Fibroblast of upper back skin (primary cell): ENCODE measurements at places on chromosomes 3 and 15.

DNA sequence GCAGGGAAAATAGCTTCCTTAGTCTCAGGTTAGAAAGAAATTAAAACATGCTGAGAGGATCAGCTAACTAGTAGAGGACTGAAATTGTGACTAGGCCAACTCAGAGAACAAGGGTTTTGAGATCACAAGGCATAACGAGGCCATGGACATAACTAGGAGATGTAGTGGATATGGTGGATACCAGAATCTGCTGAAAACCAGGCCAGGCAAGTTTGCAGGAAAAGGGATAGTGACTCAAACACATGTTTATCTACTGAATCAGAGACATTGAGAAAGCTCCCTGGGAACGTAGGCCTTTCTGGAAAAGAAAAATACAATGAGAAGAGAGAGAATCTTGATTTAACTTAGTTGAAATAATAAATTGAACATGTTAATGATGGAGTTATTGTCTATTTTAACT is 326.5 kb upstream of the GBE1 start:
- DNase-seq, result peak; percentile 85

- no peak for DNase-seq
Measured at GRCh38 chr3:25662736-25663320, 1.9 kb downstream of the TOP2B start.

- DNase-seq, result no peak
Measured at GRCh38 chr3:49018707-49019006, 277 bp upstream of the DALRD3 start.

DNA sequence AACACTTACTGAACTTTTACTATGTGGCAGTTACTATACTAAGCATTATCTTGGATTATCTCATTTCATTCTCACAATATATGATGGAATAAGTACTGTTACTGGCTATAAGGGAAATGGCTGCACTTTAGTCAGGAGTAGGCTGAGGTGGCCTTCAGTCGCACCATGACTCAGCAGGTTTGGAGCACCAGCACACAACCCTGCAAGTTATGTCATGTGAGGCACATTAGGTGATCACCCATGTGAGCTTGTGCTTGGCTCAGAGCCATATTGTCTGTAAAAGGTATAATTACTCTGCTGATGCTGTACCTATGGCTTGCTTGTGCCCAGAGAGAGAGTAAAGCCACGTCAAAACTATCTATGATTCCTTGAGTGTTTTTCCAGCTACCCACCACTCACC is 54.1 kb upstream of the TIPARP start:
- DNase-seq, result no peak

DNA sequence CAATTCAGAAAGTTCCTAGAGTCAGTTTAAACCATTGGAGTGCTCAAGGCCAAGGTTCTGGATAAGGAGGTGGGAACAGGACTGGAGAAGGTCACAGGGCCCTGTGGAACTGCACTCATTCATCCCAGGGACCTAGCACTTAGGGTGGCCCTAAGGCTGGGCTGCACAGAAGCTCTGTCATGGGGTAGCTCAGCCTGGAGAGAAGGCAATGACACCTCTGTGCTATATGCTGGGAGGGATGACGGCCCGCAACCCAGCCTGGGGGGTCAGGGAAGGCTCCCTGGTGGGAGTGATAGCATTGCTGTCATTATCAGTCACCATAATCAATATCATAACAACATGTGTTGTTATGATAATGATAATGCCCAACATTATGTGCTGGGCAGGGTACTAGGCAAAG is 13.4 kb downstream of the RBP1 start:
- DNase-seq, result no peak

DNA sequence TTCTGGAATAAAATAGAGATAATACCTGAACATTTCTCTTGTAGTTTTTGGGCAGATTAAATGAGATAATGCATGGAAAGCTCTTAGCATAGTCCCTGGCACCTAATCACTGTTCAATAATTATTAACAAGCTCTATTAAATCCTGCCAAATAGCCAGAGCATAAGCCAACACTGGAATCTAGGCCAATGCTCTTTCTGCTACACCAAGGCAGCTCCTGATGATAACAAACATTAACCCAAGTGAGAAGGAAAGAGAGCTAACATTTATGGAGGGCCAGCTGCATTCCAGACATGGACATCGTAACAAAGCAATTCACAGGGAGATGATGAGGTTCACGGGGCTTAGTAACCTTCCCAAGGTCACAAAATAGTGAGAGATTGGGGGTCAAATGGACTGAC is 23.3 kb downstream of the LARP6 start:
- no peak for DNase-seq

DNA sequence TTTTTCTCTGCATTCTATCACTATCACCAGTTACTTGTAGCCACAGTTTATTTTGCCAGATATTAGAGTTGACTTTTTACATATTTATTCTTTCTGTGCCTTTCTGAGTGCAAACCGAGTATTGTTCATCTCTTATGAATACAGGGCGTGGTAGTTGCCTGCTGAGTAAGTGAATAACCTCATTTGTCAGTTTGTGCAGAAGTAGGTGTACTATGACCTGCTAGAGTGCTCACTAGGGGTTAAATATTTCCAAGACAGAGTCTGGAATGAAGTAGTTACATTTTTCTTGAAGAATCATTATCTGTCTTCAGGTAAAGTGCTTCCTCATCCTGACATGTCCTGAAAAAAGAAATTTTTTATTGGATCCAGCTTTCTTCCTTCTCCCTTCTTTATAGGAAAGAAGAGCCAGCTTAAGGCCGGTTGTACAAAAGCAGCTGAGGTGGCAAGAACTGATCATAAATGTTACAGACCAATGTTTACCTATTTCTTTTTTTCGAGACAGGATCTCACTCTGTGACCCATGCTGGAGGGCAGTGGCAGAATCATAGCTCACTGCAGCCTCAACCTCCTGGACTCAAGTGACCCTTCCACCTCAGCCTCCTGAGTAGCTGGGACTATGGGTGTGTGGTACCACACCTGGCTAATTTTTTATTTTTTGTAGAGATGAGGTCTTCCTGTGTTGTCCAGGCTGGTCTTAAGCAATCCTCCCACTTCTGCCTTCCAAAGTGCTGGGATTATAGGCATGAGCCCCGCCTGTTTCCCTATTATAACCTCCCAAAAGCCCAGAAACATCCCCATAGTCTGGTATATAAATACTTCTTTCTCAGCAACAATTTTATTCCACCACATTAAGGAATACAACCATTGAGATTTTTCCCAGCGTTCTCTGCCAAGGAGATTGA is 182.5 kb downstream of the TPRG1 start:
- DNase-seq, result no peak

- DNase-seq, result peak; percentile 40
Measured at GRCh38 chr15:38267421-38268022, 14.9 kb downstream of the SPRED1 start.

DNA sequence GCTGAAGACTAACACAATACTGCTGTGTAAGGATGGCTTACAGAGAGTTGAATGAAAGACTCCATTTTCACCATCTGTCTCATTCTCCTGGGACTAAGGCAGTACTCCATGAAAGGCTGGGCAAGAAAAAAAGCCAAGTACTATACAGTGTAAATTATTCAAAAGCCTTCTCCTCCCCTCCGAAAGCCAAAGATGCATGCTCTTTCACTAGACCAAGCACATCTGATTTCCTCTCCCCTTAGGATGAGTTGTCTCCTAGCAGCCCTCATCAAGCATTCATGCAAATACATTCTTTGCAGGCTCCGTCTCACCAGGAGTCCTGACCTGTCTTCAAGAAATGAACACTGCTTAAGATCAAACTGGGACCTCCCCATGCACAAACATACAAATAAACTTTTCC is 133.5 kb upstream of the THBS1 start:
- no peak for DNase-seq

DNA sequence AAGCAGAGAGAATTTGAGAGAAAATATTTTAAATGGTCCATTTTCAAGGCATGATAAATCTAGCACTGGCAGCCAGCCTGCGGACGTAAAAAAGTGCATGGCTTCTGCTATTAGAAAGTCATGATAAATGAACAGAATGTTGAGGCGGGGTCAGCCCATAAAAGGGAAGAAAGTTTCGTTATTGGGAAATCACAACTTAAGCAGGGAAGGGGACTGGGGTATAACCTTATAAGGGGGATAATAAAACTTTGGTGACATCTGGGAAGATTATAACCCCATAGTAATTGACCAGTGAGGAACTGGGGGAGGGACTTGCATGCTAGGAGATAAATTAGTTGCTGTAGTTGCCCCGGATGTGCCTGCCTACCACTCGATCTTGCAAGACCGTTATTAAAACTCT is 88.4 kb upstream of the PLSCR4 start:
- no peak for DNase-seq

DNA sequence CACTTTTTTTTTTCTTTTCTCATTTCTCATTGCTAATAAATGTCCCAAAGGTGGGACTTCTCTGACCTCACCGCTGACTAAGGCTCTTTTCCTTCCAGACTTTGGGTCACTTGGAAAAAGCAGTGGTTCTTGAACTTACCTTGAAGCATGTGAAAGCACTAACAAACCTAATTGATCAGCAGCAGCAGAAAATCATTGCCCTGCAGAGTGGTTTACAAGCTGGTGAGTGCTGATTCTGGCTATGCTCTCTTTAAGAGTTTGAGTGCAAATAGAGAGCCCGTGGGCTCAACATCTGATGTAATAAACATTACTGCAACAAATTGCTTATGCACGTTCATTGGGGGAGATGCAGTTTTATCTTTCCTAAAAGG is 2.0 kb downstream of the BHLHE40 start:
- no peak for DNase-seq

GRCh38 chr3:158103081-158103886 is 2.9 kb downstream of the SHOX2 start:
- DNase-seq, result peak; percentile 45

GRCh38 chr3:162195147-162195546 is 698.5 kb downstream of the OTOL1 start:
- DNase-seq, result no peak

GRCh38 chr3:43862470-43862869 is 171.7 kb downstream of the ABHD5 start:
- no peak for DNase-seq

- DNase-seq, result peak; percentile 98
Measured at GRCh38 chr15:81091889-81092558, 42.0 kb upstream of the CFAP161 start.

DNA sequence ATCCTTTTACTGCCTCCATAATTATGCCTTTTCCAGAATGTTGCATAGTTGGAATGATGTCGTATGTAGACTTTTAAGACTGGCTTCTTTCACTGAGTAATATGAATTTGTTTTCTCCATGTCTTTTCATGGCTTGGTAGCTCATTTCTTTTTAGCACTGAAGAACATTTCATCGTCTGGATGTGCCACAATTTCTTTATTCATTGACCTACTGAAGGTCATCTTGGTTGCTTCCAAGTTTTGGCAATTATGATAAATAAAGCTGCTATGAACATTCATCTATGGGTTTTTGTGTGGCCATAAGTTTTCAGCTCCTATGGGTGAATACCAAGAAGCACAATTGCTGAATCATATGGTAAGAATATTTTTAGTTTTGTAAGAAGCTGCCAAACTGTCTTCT is 23.2 kb upstream of the RARRES1 start:
- no peak for DNase-seq

GRCh38 chr3:181313335-181313734 is 323.8 kb upstream of the DNAJC19 start:
- no peak for DNase-seq

DNA sequence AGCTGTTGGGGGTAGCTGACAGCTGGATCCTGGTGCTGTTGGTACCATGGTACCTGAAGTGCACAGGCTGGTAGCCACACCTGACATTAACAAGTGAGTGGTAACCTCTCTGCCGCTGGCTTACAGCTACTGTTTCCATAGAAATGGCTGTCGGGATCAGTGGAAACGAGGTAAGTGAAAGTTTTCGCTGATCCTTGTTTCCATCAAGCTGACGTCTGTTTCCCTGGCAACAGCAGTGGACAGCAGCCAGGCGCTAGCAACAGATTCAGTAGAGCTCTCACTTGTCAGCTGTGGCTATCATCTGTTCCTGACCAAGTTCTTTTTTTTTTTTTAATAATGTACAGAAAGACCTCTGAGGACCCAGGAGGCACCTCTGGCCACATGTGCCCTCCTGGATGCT is 166.2 kb downstream of the CHDH start:
- peak; percentile 6 for DNase-seq

DNA sequence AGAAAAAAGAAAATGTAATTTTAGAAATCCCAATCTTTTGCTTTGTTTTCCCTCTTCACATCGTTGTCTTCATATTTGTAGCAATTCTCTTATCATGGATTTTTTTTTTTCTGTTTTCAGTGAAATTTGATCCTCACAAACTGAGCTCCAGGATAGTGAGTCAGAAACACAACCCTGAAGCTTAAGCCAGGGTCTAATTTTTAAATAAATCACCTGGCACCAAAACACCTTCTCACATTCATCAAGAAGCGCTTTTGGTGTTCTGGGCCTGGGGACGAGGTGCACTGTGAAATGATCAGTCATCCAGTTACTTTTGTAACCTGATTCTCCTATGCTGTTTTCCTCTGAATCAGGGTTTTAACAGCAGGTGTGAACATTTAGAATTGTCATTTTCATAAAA is 87.7 kb downstream of the REC114 start:
- no peak for DNase-seq

DNA sequence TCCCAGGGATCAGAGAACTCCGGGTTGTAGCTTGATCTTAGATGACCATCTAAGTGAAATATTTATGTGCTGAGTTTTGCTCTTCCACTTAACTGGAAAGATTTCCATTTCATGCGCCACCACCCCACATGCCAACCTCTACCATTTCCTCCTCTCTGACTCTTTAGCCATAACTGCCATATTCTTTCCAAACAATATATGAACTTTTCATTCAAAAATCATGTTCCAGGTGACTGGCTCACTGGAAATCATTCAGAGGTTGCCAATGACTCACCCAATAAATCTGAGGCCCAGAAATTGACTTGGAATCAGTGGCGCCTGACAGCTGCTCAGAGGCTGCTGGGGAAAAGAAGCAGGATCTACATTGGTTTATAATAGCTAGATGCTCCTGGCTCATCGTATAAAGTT is 31.6 kb upstream of the FAM174B start:
- DNase-seq, result no peak

DNA sequence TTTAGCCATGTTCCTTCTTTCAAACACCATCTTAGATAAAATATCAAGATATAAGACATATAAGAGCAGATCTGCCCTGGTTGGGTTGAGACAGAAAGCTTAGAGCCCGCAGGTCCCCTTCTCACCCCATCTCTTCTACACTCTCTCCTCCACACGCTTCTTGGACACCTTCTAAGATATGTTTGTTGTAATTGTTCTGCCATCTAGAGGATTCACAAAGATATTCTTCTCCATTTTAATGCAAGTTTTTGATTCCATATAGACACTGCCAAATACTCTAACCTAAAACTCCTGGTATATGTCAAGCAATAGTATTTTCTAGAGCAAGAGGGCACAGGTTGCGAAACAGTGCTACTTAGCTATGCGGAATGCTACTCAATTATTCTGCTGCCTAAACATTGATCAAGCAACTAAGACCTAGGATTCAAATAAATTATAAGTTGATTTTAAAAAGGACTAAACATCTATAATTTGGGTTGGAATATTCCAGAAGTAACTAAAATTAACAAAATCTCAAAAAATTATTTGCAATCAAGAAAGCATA is 6.8 kb downstream of the CHRM5 start:
- no peak for DNase-seq

DNA sequence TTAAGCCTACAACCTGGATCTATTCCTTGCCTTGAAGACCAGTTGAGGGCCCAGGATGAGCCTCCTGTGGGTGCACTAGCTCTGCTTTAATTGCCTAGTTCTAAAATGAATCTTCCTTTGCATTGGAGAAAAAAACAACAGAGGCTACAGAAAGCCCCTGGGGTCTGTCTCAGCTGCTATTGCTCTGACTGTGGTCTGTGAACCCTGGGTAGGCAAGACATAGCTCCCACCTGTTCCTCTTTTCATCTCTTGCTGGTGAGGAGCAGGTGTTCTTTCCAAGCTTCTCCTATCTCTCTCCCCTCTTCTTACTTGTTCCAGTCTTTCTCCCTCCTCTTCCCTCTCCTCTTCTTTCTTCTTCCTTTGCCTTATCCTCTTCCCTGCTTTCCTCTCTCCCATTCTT is 28.8 kb downstream of the RBP2 start:
- no peak for DNase-seq
